ENCODE measurements at places on chromosomes 13 and 19.
A peak's percentile ranks its signal among the peaks of the same experiment; 100 is the strongest.

GRCh38 chr13:33184112-33184490 lies 101.5 kb downstream of the STARD13 start:
- no peak for DNase-seq

DNA sequence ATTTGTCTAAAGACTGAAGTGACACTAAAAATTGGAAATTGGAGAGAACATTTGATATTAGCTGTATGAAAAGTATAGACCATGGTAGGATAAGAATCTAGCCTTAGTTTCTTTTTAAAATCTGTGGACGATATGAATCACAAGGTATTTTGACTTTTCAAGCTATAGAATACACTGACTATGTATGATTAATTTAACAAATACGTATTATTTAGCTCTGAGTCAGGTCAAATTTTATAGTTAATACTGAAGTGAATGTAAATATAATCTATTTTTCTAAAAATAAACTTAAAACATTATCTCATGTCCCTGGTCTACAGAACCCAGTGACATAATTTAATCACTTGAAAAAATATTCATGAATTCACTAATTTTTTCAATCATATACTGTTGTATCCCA lies 795.6 kb upstream of the SLITRK1 start:
- no peak for DNase-seq

- DNase-seq, result no peak
Observed at GRCh38 chr13:77980592-77980991, 62.0 kb upstream of the EDNRB start.

GRCh38 chr13:57353831-57354230 lies 186.8 kb downstream of the PRR20E start:
- no peak for DNase-seq

GRCh38 chr19:39145180-39145953 lies 19.8 kb downstream of the PAK4 start:
- no peak for DNase-seq

- DNase-seq, result no peak
Observed at GRCh38 chr19:10936661-10937084, 8.1 kb downstream of the TIMM29 start.

DNA sequence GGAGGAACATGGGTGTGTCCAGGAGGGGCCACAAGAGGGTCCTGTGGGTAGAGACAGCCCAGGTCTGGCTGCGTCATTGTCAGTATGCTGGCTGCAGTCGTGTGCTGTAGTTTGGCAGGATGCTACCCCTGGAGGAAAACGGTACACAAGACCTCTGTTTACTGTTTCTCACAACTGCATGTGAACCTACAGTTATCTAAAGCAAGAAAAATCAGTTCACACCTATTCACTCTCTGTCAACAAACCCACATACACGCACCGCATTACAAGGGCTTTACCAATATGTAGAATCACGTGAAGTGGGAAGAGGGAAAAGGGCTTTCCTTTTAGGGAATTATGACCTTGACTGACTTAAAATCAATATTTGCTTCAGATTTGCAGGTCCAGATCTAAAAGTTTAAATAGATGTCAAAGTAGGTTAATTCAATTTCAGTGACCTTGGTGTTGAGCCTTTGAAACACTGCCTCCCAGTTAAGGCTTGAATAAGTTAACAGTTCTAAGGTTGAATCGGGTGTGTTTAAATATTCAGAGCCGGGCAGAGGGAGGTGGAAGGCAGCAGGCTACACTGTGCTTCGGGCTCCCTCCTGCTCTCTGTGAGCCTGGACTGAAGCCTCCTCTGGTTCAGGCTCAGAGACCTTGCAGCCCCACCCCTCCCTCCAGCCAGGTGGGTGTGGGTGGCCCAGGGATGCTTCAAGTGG lies 17.2 kb upstream of the MCF2L start:
- no peak for DNase-seq

DNA sequence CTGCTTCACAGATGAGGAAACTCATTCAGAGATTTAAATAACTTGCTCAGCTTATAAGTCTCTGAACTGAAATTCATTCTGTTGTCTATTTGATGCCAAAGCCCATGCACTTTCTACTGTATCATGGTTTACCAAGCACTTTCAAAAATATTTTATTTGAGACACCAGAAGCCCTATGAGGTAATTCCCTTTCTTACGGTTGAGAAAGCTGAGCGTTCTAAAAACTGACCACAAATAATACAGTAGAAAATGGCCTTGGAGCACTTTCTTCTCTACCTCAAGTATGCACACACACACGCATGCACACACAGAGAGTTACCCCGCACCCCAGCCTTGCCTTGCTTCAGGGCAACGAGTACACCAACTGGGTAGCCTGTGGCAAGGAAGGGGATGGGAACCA lies 228.5 kb downstream of the RFC3 start:
- no peak for DNase-seq

GRCh38 chr19:35133826-35134225 lies 1.0 kb downstream of the LGI4 start:
- DNase-seq, result no peak

DNA sequence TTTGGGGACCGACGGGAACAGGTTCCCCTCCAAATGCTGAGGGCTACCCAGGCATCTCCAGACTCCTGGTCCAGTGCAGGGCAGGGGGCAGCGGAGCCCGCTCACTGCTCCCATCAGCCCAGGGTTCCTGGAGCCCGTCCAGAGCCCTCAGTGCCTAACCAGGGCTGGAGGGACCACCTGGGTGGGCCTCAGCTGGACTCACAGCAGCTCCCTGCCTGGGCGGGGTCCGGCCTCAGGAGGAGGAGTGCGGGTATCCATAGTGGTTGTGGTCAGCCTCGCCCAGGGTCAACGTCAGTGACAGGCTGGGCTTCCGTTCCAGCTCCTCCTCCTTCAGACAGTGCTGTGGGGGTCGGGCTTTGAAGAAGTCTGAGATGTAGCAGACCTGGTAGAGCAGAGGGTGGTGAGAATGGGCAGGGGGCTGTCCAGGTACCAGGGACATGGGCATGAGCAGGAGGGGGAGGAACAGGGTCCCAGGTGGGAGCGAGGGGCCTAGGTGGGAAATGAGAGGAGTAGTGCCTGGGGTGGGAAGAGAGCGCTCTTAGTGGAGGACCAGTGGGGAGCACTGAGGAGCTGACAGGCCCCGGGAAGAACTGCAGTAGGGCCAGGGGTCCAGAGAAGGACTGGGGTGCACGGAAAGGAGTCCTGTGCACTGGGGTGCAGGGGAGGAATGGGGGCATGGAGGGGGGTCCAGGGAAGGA lies 9.9 kb downstream of the PLPP2 start:
- no peak for DNase-seq

DNA sequence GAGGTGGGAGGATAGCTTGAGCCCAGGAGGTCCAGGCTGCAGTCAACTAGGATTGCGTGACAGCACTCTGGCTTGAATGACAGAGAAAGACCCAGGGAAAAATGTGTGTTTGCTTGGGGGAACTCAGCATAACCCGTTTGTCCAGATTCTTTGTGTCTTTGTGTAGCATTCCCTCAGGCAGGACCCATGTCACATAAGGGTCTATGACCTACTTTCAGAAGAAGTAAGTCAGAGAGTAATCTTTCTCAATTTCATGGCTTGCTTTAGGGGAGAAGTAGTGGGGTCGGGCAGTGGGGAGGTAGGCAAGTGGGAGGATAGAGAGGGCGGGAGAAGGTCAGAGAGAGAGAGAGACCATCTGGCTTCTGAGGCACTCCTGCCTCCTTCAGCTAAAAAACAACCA lies 11.9 kb upstream of the PSPC1 start:
- DNase-seq, result no peak

GRCh38 chr19:7928741-7929701 lies 3.1 kb upstream of the CTXN1 start:
- DNase-seq, result no peak

GRCh38 chr19:38290631-38291147 lies 13.4 kb upstream of the C19orf33 start:
- DNase-seq, result no peak

DNA sequence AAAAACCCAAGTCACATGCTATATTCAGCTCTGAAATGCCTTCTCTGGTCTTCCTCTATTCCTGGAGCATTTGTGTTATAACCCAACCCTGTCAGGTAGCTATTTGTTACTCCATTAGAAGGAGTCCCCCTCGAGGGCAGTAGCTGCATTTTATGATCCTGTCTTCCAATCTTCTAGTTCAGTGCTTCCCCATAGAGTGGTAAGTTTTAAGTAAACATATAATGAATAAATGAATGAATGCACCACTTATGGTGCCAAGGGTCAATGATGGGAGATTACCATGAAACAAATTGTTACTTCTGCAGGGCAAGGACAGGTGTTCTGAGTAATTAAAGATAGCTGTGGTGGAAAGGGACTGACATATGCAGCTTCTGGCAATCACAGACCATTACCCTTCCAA lies 4.0 kb downstream of the RASL11A start:
- no peak for DNase-seq

GRCh38 chr13:46202188-46202795 lies 9.4 kb upstream of the LRRC63 start:
- no peak for DNase-seq

DNA sequence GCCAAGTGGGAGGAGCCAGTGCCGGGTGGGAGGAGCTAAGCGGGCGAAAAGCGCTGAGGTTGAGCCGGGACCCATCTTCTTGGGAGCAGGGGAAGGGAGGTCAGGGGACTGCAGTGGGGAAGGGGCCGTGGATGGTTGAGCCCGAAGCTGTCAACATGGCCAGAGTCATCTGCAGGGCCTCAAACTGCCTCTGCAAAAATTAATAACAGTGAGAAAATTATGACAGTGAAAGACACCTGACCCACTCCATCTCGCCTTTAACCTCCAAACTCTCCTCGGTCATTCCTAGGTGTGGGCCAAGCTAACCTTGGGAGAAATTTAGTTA lies 30.1 kb downstream of the ZNF557 start:
- no peak for DNase-seq

- DNase-seq, result no peak
Observed at GRCh38 chr13:55000844-55001243, 1972.2 kb downstream of the OLFM4 start.

DNA sequence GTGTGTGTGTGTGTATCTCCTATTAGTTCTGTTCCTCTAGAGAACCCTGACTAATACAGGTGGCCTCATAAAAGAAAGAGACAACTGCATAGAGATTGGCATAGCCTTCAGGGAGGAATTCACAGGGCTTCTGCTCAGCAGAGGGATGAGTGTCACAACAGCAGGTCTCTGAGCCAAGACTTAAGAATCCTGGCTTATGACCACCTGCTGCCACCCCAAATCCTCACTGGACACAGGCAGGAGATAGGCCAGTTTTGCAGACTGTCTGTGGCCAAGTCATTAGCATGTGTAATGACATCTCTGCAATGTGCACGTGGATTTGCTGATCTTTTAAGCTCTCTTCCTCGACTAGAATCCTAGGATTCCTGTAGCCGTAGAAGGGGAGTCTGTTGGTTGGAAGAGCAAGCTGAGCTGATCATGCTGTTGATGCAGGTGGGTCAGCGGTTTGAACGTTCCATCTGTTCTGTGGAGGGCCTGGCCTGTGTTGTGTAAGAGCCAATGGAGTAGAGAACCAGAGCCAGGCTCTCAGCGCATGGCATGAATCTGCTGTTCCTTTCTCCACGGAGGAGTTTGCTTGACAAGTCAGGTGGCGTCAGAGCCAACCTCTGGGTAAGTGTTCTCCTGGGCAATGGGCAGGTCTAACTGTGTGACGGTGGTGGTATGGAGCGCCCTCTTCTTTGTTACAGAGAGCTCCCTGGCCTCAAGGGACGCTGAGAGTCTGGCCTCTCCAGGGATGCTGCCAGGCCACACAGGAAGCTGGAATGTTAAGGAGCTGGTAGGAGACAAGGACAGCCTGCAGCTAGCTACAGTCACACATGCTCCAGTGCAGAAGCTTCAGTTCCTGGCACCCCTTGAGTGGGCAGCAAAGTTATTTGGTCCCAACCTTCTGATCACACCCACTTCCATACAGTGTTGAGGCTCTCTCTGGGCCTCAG lies 503.1 kb downstream of the FOXO1 start:
- no peak for DNase-seq

DNA sequence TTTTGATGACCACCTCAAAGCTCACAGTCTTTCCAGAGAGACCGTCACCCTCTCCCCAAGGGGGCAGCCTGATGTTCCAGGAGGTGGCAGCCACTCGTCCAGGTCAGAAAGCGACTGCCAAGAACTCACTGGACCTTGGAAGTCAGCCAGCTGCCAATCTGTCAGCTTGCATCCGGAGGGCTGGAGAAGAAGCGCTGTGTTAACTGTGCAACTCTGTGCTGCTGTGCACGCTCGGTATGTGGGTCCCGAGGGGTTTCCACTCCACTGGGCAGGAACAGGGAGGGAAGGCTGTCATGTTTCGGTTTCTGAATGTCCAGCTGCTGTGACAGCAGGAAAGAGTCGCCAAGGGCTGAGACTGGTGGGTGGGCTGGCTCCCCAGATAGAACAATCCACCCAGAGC lies 89.2 kb downstream of the CACNA1A start:
- no peak for DNase-seq

DNA sequence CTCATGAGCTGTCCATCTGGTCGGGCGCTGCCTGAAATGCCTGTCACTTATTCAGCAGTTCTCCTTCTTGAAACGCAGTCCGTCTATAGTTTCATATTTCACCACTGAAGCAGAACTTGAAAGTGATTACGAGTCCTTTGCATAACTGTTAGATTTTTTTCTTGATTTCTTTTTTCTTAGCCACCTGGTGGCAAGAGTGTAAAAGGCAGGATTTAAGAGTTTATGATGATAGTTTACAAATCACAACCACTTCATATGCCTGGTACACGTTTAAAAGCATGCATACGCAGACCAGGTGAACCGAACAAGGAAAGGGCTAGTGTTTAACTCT lies 45.8 kb downstream of the GGACT start:
- no peak for DNase-seq

DNA sequence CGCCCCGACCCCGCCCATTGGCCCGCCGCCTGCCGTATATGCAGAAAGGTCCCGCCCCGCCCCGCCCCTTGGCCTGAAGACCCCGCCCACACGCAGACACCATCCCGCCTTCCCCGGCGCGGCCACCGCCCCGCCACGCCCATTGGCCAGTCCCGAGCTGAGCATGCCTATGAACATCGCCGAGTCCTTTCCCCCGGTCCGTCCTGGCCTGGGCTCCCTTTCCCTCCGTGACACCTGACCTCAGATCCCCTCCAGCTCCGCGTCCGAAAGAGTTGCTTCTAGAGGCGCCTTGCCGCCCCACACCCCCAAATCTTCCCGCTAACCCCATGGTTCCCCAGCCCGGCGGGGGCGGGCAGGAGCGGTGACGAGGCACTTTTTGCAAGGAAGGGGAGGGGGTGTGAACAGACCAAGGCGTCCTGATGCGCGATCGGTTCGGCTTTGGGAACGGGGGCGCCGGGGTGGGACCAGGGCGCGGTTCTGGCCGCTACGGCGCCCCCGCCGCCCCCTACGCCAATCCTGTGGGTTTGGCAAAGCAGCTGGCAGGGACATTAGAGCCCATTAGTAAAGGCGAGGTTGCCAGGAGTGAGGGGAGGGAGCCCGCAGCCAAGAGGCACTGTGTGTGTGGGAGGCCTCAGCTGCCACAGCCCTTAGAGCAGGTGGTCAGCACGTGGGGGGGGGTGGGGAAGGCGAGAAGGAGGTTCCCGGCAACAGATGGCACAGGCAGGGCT lies 406 bp upstream of the NUMBL start:
- peak; percentile 72 for DNase-seq

DNA sequence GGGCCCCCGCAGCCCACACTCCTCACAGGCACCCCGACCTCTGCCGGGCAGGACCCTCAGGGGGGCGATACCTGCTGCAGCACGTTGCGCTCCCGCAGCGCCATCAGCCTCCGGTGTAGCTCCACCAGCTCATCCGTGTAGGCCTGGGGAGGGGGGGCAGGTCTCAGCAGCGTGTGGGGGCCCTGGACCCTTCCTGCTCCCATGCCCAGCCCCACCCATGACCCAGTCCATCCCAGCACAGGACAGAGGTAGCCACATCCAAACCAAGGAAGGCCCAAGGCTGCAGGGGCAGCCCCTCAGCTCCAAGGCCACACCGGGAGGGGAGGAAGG lies 66.5 kb downstream of the MLLT1 start:
- DNase-seq, result no peak

GRCh38 chr13:104595511-104595910 lies 1529.3 kb upstream of the SLC10A2 start:
- no peak for DNase-seq

All from stimulated activated CD8-positive, alpha-beta memory T cell treated with anti-CD3 and anti-CD28 coated beads, Interleukin-15, amount 100 ng/mL, for 24 hours (primary cell).